CD4-positive, alpha-beta memory T cell (primary cell): ENCODE measurements at places on chromosomes 6 and 20. TPM values are rescaled to one million over a fixed set of nuclear protein-coding genes. Genes with fewer than 3 reads are reported as not detected.
A peak's percentile ranks its signal among the peaks of the same experiment; 100 is the strongest.

DNA sequence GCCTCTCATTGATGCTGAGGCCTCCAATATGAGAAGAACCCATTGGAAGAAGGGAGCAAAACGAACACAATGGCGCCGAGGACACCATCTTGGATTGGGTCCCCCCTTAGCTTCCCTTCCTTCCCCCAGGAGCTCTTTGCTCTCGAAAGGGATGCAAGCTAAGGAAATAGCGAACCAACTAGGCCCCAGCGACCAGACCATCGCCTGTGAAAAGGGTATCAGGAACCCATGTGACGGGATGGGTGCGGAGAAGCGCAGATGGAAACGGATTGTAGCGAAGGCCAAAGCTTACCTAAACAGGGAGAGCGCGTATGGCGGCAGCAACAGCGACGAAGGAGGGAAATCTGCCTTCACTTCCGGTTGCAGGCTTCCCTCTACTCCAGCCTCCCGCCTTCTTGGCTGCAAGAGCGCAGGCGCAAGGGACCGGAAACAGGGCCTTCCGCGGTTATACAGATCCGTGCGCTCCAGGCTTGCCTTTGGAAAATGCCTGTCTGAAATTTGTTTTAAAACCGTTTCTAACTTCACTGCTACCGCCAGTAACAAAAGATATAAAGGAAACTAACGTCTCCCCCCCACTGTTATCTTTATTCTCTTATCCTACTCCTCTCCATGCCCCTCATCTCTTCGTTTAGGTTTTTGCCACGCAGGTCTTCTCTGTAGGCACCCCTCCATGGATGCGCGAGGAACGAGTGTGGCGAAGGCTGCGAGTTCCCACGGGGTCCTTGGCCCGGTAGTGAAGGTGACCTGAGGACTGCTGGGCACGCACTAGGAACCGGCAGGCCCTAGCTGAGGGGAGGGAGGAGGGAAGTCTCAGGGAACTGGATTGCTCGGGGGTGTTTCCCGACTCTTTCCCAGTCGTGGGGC, at the start of gene DDX39B:
Gene DDX39B (minus strand): TSS at position 346 of the 864 bp plus-strand sequence. CDS start 1,471 bp downstream, outside the sequence.
- peak within 1 kb of the TSS; percentile 94 for H3K27ac ChIP-seq
- H3K27me3 ChIP-seq = no peaks in the 10 kb centered on the region
- peaks cover 25% of the 10 kb centered on the region for H3K36me3 ChIP-seq
- H3K4me1 ChIP-seq = peaks cover 48% of the 10 kb centered on the region

GRCh38 chr6:43851204-43851865, 81.3 kb downstream of the VEGFA start:
- no peak overlapping the region for H3K27ac ChIP-seq
- no peaks in the 10 kb centered on the region for H3K27me3 ChIP-seq
- H3K36me3 ChIP-seq = no peaks in the 10 kb centered on the region
- no peaks in the 10 kb centered on the region for H3K4me1 ChIP-seq

GRCh38 chr6:84860920-84861319, 96.5 kb upstream of the TBX18 start:
- H3K36me3 ChIP-seq = no peaks in the 10 kb centered on the region
- H3K27ac ChIP-seq = no peak overlapping the region
- no peaks in the 10 kb centered on the region for H3K4me1 ChIP-seq
- no peak for DNase-seq
- H3K4me3 ChIP-seq = no peak overlapping the region
- H3K27me3 ChIP-seq = no peaks in the 10 kb centered on the region

- no peak overlapping the region for H3K4me3 ChIP-seq
- H3K4me1 ChIP-seq = no peaks in the 10 kb centered on the region
- no peaks in the 10 kb centered on the region for H3K27me3 ChIP-seq
- no peak for DNase-seq
These were observed 101.3 kb upstream of the SULF2 start for GRCh38 chr20:47886454-47887041.

DNA sequence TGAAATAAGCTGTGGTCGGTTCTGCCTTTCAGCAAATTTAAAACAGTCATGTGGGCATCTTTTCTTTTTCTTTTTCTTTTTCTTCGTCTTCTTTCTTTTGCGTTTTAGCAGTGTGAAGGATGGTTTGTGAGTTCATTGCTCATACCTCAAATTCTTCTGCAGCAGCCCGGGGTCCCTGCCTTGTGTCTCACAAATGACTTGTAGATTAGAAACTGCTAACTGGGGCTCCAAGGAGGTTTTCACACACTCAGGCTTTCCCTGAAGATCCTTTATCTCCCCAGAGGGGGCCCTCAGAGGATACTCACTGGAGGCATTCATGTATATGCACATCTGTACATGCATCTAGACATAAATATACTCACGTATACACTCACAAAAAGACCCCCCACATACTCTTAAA, 1.7 kb downstream of the SMOC2 start:
- no peak overlapping the region for H3K4me3 ChIP-seq
- no peak overlapping the region for H3K27ac ChIP-seq
- no peaks in the 10 kb centered on the region for H3K36me3 ChIP-seq
- H3K27me3 ChIP-seq = no peaks in the 10 kb centered on the region

GRCh38 chr6:29946223-29947076, 4.1 kb downstream of the HLA-A start:
- H3K27me3 ChIP-seq = no peaks in the 10 kb centered on the region
- H3K4me1 ChIP-seq = peaks cover 48% of the 10 kb centered on the region
- DNase-seq = peak; percentile 32

- DNase-seq = no peak
- peaks cover 12% of the 10 kb centered on the region for H3K4me1 ChIP-seq
- no peak overlapping the region for H3K4me3 ChIP-seq
- no peaks in the 10 kb centered on the region for H3K27me3 ChIP-seq
These were observed 34.5 kb downstream of the MTHFD1L start for GRCh38 chr6:150900049-150900448.

DNA sequence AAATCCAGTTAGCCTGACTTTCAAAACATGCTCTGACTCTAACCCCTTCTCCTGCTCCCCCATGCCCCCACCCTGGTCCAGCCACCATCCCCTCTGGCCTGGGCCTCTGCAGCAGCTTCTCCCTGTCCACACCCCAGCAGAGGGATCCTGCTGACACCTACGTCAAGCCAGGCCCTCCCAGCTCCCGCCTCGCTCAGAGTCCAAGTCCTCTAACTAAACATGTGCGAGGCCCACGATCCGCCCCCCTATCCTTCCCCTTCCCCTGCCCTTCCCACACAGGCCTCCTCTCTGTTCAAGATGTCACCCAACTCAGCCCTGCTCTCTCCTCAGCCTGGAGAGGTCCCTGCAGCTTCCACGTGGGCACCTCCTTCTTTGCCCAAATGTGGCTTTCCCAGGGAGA, 33.7 kb downstream of the NFATC2 start:
- no peaks in the 10 kb centered on the region for H3K27me3 ChIP-seq
- peaks cover 42% of the 10 kb centered on the region for H3K36me3 ChIP-seq
- H3K4me3 ChIP-seq = no peak overlapping the region
- no peak for DNase-seq

DNA sequence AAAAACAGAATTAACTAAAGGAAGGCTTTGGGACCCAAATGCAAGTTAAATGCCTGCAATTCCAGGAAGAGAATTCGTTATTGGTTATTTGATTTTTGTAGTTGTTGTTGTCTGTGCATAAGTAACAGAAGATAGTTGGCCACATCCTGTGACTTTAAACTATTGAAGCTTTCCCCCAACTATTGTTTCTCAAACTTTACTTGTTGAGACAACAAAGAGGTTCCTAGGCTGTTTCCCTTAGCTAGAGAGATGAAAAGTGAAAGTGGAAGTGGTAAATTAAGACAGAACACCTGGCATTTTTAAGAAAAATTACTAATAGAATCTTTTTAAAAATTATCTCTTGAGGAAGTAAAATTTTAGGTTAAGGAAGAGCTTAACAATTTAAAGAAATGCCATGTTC, 525.2 kb downstream of the PKHD1 start:
- H3K36me3 ChIP-seq = no peaks in the 10 kb centered on the region
- DNase-seq = no peak
- H3K27ac ChIP-seq = no peak overlapping the region
- no peaks in the 10 kb centered on the region for H3K4me1 ChIP-seq
- H3K27me3 ChIP-seq = no peaks in the 10 kb centered on the region

DNA sequence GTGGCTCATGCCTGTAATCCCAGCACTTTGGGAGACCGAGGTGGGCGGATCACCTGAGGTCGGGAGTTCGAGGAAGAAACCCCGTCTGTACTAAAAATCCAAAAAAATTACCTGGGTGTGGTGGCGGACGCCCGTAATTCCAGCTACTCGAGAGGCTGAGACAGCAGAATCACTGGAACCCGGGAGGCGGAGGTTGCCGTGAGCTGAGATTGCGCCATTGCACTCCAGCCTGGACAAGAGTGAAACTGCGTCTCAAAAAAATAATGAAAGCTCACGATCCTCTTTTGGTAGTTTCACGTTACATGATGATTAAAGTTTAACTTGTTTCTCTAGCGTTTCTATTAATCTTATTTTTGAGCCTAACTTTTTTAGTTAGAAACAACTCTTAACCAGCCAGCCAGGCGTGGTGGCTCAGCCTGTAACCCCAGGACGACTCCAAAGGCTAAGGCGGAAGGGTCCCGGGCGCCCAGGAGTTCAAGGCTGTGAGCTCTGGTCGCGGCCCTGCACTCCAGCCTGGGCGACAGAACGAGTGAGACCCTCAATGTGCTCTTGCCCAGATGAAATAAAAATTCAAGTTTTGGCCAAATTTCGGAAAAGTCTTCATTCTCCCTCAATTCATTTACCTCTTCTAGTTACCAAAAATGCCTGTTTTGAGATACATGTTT, 1.2 kb upstream of the WRNIP1 start:
- H3K4me1 ChIP-seq = peaks cover 32% of the 10 kb centered on the region
- H3K27ac ChIP-seq = peak overlapping the region; percentile 90
- no peak for DNase-seq
- no peaks in the 10 kb centered on the region for H3K36me3 ChIP-seq
- no peaks in the 10 kb centered on the region for H3K27me3 ChIP-seq
- no peak overlapping the region for H3K4me3 ChIP-seq

DNA sequence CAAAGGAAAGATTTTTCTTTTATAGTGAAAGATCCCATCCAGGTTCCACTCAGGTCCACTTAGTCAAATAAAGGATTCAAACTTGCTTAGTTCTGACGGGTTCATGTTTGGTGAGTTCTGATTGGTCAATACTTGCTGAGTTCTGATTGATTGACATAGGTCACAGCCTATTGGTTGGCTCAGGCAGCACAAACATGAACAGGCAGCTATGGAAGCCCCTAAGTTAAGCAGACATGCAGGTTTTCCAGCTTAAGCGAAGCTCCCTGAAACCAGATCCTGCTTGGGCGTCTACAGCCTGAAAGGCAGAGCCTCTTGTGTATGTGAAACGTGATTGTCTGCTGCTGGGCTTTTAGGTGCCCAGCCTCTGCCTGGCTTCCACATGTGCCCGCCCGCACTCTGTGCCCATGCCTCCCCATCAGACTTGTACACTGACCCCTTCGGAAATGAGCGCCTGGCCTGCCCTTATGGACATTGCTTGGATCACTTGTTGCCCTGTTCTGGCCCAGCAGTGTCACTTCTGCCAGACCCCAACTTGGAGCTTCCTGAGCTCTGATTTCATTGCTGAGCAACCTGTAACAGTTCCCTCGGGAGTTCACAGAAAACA, 45.4 kb upstream of the ECI2 start:
- H3K27me3 ChIP-seq = no peaks in the 10 kb centered on the region
- no peak for DNase-seq
- no peaks in the 10 kb centered on the region for H3K4me1 ChIP-seq
- no peak overlapping the region for H3K27ac ChIP-seq
- H3K4me3 ChIP-seq = no peak overlapping the region
- H3K36me3 ChIP-seq = no peaks in the 10 kb centered on the region

GRCh38 chr6:27254566-27254965, 7.1 kb downstream of the PRSS16 start:
- H3K4me3 ChIP-seq = no peak overlapping the region
- DNase-seq = no peak
- peaks cover 14% of the 10 kb centered on the region for H3K4me1 ChIP-seq
- H3K27me3 ChIP-seq = no peaks in the 10 kb centered on the region
- no peak overlapping the region for H3K27ac ChIP-seq
- H3K36me3 ChIP-seq = no peaks in the 10 kb centered on the region

GRCh38 chr6:84877515-84878210, 113.3 kb upstream of the TBX18 start:
- no peaks in the 10 kb centered on the region for H3K27me3 ChIP-seq
- DNase-seq = no peak
- H3K4me3 ChIP-seq = no peak overlapping the region
- H3K27ac ChIP-seq = no peak overlapping the region
- H3K36me3 ChIP-seq = no peaks in the 10 kb centered on the region

GRCh38 chr6:36625158-36625919, 31.2 kb downstream of the SRSF3 start:
- DNase-seq = no peak
- H3K4me3 ChIP-seq = no peak overlapping the region
- H3K4me1 ChIP-seq = peaks cover 9% of the 10 kb centered on the region
- no peak overlapping the region for H3K27ac ChIP-seq
- no peaks in the 10 kb centered on the region for H3K27me3 ChIP-seq

GRCh38 chr6:134729561-134729960, 220.3 kb downstream of the ALDH8A1 start:
- DNase-seq = no peak
- no peaks in the 10 kb centered on the region for H3K27me3 ChIP-seq
- H3K4me3 ChIP-seq = no peak overlapping the region
- no peak overlapping the region for H3K27ac ChIP-seq
- H3K36me3 ChIP-seq = no peaks in the 10 kb centered on the region

DNA sequence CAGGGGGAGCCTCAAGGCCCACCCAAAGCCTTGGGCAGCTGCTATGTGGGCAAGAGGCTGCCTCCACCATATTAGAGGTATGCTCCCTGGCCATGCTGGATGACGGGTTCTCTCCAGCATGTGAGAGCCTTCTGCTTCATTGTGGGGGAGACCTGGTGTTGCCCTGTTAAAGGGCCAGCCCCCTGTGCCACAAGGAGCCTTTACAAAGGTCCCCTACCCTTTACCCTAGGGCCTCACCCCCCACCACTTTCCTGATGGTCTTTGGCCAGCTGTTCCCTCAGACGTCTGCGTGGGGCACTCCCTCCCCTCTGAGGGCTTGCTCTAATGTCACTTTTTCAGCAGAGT, 5.2 kb downstream of the ADIG start:
- no peaks in the 10 kb centered on the region for H3K4me1 ChIP-seq
- DNase-seq = no peak
- no peak overlapping the region for H3K4me3 ChIP-seq
- H3K27ac ChIP-seq = no peak overlapping the region
- H3K36me3 ChIP-seq = no peaks in the 10 kb centered on the region

SNHG17 gene
- 49.8 TPM for total RNA-seq

CNR1 gene
- total RNA-seq = not detected

ADGRF5 gene
- not detected for total RNA-seq

NRSN1 gene
- not detected for total RNA-seq

LRRN4 gene
- not detected for total RNA-seq

POU5F1 gene
- total RNA-seq = not detected

OXT gene
- 1.5 TPM for total RNA-seq
